ENCODE measurements at places on chromosomes 3 and 15. TPM values are rescaled to one million over a fixed set of nuclear protein-coding genes. Genes with fewer than 3 reads are reported as not detected.

DNA sequence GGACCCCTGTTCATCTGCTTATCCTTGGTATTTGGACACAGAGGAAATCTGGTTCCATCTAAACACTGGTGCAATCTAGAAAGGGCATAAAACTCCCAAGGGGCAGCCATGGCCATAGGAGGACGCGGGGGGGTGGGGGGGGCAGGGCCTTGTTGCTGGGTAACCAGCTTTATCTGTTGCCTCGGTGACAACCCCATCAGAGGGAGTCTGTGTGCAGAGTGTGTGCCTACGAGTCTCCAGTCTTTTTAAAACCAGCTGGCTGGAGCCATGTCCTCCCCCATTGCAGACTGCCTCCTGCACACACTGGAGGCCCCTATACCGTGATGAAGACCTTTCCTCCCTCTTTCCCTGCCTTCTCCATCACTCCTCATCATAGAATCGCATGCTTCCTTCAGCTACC is 26.4 kb upstream of the CORO2B start:
- DNase-seq = no peak

DNA sequence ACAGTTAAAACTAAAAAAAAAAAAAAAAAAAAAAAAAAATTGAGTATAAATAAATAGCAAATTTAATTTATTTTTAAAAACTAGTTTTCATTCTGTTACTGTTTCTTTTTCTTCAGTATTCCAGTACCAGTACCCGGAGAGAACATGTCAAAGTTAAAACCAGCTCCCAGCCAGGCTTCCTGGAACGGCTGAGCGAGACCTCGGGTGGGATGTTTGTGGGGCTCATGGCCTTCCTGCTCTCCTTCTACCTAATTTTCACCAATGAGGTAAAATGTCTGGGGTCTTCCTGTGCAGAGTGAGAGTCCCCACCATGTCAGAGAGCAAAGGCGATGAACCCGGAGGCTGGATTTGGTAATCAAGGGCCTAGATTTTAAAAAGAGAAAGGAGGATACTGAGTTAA is 4.4 kb downstream of the TMEM43 start:
- no peak for DNase-seq

DNA sequence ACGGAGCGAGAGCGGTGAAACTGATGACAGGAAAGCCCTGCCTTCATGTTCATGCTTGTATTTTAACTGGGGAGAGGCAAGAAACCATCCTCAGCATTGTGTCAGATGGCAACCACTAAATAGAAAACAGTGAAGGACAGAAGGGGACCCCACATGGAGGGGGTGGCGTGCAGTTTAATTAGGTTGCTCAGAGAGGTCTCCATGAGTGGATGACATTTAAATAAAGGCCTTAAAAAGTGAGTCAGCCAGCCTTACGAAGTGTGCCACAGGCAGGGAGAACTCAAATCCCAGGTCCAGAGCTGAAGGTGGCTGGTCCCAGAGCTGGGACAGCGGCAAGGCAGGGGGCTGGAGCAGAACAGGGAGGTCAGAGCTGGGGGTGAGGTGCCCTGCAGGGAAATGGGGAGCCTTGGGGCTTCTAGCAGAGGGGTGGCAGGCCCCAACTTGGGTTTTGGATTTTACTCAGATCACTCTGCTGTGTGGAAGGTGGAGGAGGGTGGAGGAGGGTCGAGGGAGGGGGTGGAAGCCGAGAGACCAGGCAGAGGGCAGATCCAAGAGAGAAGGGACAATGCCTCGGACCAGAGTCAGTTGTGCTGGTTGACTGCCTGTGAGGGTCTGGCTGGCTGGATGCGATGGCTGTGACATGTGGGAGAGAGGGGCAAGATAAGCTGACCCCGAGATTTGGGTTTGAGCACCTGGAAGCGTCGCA is 73.7 kb downstream of the KLF13 start:
- DNase-seq = no peak

- DNase-seq = no peak
Observed at GRCh38 chr3:52202384-52203077, 4.6 kb downstream of the ALAS1 start.

Gene THBS1
- total RNA-seq = 172 TPM

DNA sequence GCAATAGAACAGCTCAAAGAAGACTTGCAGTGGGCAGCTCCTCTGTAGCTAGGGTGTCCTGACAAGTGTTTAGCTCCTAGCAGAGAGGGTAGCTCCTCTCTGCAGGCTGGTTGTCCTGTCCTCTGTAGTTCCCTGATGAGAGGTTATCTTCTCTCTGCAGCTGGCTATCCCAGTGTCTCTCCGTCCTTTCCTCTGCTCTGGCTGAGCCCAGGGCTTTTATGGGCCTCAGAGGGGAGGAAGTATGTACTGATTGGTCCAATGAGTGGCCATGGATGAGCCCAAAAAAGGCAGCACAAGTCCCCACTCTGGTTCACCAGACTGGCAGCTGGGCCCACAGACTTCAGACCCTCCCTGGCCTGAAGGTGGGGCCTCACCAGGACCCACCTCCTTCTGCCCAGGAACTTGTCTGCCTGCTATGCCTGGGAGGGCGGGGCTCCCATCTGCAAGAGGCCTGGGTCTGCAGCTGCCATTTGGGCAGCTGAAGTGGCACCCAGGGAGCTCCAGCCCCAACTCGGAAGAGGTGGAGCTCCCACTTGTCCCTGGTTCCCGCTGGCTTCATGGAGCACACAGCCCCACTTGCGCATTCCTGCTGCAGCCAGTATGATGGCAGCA is 27.2 kb upstream of the MEX3B start:
- DNase-seq = no peak

Gene GPR87
- total RNA-seq = not detected

DNA sequence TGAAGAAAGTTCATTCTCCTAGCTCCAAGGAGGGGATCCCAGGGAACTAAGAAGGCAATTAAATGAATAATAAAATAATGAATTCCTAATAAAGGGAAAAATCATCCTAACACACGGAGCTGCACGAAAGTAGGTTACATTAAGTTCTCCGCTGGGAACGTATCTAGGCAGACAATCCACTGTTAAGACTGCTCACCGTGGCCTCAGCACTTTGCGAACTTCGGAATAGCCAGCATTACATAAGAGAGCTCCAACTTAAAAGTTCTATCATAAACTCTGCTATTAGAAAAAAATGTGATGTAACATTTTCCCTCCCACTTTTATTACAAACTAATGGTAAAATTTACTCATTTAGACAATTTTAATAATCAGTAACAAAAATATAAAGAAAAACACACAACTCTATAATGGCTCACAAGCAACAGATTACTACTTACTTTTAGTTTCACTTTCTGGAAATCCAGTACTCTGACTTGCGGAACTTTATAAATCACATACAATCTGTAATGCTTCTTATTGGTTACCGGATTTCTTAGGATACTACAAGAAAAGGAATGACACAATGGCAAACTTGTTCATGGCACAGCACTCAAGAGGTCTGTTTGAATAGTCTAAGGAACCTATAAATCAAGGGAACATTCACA is 8.5 kb downstream of the SNRPA1 start:
- DNase-seq = no peak

DNA sequence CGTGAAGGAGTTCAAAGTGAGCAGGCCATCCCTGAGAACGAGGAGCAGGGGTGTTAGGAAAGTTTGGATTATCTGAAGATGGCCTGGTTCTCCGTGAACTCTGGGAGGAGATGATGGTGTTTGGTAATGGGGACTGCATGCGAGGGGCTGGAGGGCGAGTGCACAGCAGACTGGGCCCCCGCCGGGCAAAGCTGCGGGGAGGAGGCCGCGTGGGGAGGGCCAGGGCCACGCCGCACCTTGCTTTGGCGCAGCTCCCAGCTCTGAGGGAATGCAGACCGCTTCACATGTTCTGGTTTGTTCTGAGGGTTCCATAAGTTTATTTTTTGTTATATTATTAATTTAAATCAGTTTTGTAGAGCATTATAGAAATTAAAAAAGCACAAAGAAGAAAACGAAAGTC is 22.2 kb downstream of the SLC6A1 start:
- DNase-seq = no peak

Gene SLC51A
- not detected for total RNA-seq

GRCh38 chr3:66934041-66934440 is 64.1 kb upstream of the KBTBD8 start:
- no peak for DNase-seq

Gene SERPINI2
- total RNA-seq = not detected

Gene SPINK8
- total RNA-seq = not detected

DNA sequence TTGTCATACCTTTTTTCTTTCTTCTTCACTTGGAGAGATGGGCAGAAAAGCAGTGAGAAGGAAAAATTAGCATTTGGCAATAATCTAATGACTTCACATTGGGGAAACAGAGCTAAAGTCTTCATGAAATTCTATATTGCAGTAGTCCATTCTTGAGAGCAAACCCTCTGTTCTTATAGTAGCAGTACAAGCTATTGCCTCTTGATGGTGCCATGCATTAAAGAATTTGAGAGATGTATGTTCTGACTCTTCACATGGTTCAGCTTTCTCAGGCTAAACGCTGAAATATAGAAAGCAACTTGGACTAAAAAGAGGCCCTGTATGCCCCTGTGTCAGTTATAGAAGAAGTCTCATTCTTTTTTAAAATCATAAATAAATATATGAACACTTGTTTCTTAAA is 36.0 kb downstream of the PHLDB2 start:
- DNase-seq = no peak

GRCh38 chr15:96321639-96322535 is 8.6 kb upstream of the NR2F2 start:
- DNase-seq = peak; percentile 72

Gene SSUH2
- 0.16 TPM for total RNA-seq

Gene ECE2
- 0.49 TPM for total RNA-seq

- no peak for DNase-seq
Observed at GRCh38 chr3:110711851-110712516, 359.6 kb upstream of the NECTIN3 start.

Gene ATG3
- total RNA-seq = 39.2 TPM

DNA sequence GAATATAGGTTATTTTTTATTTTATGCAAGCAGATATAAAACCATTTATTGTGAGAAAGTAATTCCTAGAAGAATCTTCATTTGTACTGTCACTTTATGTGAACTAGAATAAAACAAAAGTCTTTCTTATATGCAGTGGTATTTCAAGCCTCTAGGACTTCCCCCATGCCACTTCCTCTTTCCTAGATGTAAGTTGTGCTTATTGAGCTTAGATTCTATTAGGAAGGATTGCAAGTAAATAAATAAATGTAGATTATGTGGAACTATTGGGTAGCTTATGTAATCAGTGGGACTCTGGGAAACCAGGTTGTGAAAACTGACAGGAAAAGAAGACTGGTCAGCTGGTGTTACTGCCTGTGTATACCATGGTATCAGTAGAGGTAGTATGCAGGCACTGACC is 169.7 kb downstream of the RSRC1 start:
- no peak for DNase-seq

Gene CCRL2
- total RNA-seq = 0.99 TPM

Gene PIAS1
- 75.4 TPM for total RNA-seq

Data from sigmoid colon (tissue), 7 donors.